ENCODE measurements at places on chromosomes 3 and 15. TPM values are rescaled to one million over a fixed set of nuclear protein-coding genes. Genes with fewer than 3 reads are reported as not detected.

PLXNA1 gene
- total RNA-seq: 102 TPM

CSK gene
- total RNA-seq: 61.6 TPM

MINAR1 gene
- total RNA-seq: 0.95 TPM

CELF6 gene
- total RNA-seq: 2.3 TPM

MYO9A gene
- total RNA-seq: 48.2 TPM

DNASE1L3 gene
- 3.8 TPM for total RNA-seq

CFAP20DC gene
- not detected for total RNA-seq

GCSAM gene
- total RNA-seq: 0.49 TPM

FAM3D gene
- not detected for total RNA-seq

GRCh38 chr3:25480811-25481210 lies 52.7 kb downstream of the RARB start:
- no peak for DNase-seq
- H3K27me3 ChIP-seq: no peaks in the 10 kb centered on the region
- H3K27ac ChIP-seq: no peak overlapping the region

- DNase-seq: no peak
- no peaks in the 10 kb centered on the region for H3K36me3 ChIP-seq
- no peak overlapping the region for H3K27ac ChIP-seq
- peak overlapping the region; percentile 72 for H3K4me3 ChIP-seq
- H3K4me1 ChIP-seq: peaks cover 2% of the 10 kb centered on the region
These were observed 1.5 kb downstream of the ARHGEF3 start for GRCh38 chr3:56800130-56800831.

- no peak for DNase-seq
- no peak overlapping the region for H3K27ac ChIP-seq
- H3K27me3 ChIP-seq: no peaks in the 10 kb centered on the region
These were observed 21.9 kb downstream of the IDH3A start for GRCh38 chr15:78170848-78171773.

GRCh38 chr15:52658955-52659354 lies 20.2 kb downstream of the ATOSA start:
- H3K27ac ChIP-seq: peak overlapping the region; percentile 27
- peaks cover 25% of the 10 kb centered on the region for H3K4me1 ChIP-seq
- no peaks in the 10 kb centered on the region for H3K27me3 ChIP-seq
- H3K36me3 ChIP-seq: peaks cover 7% of the 10 kb centered on the region
- no peak overlapping the region for H3K4me3 ChIP-seq

- no peaks in the 10 kb centered on the region for H3K36me3 ChIP-seq
- DNase-seq: no peak
- no peak overlapping the region for H3K4me3 ChIP-seq
- no peak overlapping the region for H3K27ac ChIP-seq
These were observed 49.4 kb downstream of the NFKBIZ start for GRCh38 chr3:101898752-101899169.

GRCh38 chr15:31605467-31605931 lies 278.9 kb downstream of the KLF13 start:
- H3K36me3 ChIP-seq: no peaks in the 10 kb centered on the region
- no peak overlapping the region for H3K4me3 ChIP-seq
- no peaks in the 10 kb centered on the region for H3K4me1 ChIP-seq
- H3K27me3 ChIP-seq: no peaks in the 10 kb centered on the region
- no peak overlapping the region for H3K27ac ChIP-seq

GRCh38 chr3:144394032-144394431 lies 422.4 kb downstream of the DIPK2A start:
- H3K36me3 ChIP-seq: no peaks in the 10 kb centered on the region
- H3K27me3 ChIP-seq: no peaks in the 10 kb centered on the region
- no peak overlapping the region for H3K27ac ChIP-seq
- no peak overlapping the region for H3K4me3 ChIP-seq
- no peak for DNase-seq

DNA sequence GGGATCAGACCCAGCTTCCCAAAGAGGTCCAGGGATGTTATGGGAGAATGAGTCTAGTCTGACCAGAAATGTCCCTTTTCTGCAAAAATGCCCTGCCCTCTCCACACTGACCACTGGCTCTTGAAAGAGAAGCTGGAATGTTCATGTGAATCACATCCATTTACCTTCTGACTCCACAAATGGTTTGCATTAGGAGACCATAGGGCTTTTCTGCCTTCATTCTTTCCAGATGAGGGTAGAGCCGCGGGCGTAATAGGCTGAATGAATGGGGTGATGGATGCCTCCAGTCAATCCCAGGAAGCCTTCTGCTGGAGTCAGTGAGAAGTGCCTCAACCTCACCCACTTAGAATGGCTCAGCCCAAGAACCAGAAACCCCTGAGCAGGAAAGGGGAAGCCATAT lies 47.2 kb upstream of the IREB2 start:
- H3K27me3 ChIP-seq: no peaks in the 10 kb centered on the region
- H3K4me1 ChIP-seq: no peaks in the 10 kb centered on the region
- no peak for DNase-seq
- H3K27ac ChIP-seq: no peak overlapping the region

GRCh38 chr3:5194801-5195509 lies 7.4 kb downstream of the EDEM1 start:
- no peak overlapping the region for H3K27ac ChIP-seq
- no peak overlapping the region for H3K4me3 ChIP-seq
- H3K27me3 ChIP-seq: no peaks in the 10 kb centered on the region
- H3K4me1 ChIP-seq: peaks cover 28% of the 10 kb centered on the region
- no peaks in the 10 kb centered on the region for H3K36me3 ChIP-seq

DNA sequence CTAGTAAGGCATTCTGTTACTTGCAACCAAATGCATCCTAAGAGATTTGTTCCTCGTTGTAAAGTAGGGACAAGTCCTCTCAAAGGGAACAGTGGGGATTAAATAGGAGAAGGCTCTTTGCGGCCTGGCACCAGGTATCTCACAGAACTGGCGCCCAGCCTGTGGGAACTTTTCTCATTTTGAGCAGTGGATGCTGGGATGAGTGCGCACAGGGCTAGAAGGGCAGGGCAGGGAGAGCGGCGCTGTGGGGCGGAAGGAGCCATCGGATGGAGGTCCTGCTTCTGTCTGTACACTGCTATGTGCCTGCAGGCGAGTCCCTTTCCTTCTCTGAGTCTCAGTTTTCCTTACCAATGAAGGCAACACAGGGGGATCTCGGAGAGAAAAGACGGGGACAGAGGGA lies 50.6 kb downstream of the WNT7A start:
- H3K4me1 ChIP-seq: no peaks in the 10 kb centered on the region
- no peak overlapping the region for H3K27ac ChIP-seq
- H3K36me3 ChIP-seq: no peaks in the 10 kb centered on the region
- H3K4me3 ChIP-seq: no peak overlapping the region
- no peak for DNase-seq

DNA sequence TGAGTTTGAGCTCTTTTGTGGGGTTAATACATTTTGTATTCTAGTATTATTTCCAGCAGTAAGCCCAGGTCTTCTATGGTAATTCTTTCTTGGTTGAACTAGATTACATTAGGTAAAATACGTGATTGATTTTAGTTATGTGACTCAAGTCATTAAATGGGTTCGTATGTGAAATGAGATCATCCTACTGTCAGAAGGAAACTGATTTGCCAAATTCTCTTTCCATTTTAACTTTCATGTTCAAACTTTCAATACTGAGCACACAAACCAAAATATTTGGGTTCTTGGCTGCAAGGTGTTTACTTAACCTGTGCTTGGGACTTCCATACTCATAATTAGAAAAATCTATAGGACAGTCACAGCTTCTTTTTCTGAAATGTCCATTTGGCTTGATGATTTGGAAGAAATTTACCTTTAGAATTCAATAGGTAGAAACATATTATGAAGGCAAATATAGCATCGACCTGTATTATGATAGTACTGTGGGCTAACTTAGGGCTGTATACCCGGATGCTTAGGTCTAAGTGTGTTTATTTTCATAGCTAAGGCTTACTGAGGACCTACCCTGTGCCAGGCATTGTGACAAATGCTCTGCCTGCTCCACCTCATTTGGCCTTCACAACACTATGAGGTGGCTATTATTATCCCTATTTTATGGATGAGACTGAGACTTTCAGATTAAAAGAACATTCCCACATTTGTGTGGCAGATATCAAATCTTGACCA lies 631.8 kb upstream of the GRM7 start:
- H3K27me3 ChIP-seq: no peaks in the 10 kb centered on the region
- DNase-seq: no peak
- H3K36me3 ChIP-seq: no peaks in the 10 kb centered on the region
- H3K4me1 ChIP-seq: no peaks in the 10 kb centered on the region

- H3K27me3 ChIP-seq: no peaks in the 10 kb centered on the region
- no peak for DNase-seq
- no peaks in the 10 kb centered on the region for H3K36me3 ChIP-seq
- H3K4me1 ChIP-seq: peaks cover 4% of the 10 kb centered on the region
These were observed 48.1 kb downstream of the ALCAM start for GRCh38 chr3:105414841-105415240.

DNA sequence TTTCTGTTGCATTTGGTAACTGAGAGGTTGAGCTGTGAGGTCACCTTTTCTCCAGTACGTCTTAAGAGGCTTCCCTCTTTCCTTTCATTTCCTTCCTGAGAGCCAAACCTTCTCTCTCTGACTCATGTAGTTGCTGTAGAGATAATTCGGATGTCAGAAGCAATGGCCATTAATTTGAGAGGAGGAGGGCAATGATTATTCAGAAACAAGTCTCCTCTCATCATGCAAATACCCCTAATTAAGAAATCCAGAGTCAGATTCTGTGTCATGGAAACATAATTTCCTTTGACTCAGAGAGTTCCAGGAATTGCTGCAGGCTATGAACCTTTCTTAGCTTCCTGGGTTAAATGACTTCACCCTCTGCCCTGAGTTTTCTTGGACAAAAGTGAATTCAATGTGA lies 59.0 kb upstream of the GSK3B start:
- no peaks in the 10 kb centered on the region for H3K4me1 ChIP-seq
- no peaks in the 10 kb centered on the region for H3K36me3 ChIP-seq
- H3K27ac ChIP-seq: no peak overlapping the region

GRCh38 chr15:57218826-57219576 lies 157.3 kb upstream of the CGNL1 start:
- no peaks in the 10 kb centered on the region for H3K36me3 ChIP-seq
- no peaks in the 10 kb centered on the region for H3K27me3 ChIP-seq
- H3K4me1 ChIP-seq: peaks cover 26% of the 10 kb centered on the region
- no peak for DNase-seq
- H3K27ac ChIP-seq: no peak overlapping the region

- H3K27me3 ChIP-seq: no peaks in the 10 kb centered on the region
- H3K36me3 ChIP-seq: no peaks in the 10 kb centered on the region
- H3K4me3 ChIP-seq: no peak overlapping the region
- no peaks in the 10 kb centered on the region for H3K4me1 ChIP-seq
These were observed 263.4 kb downstream of the MCTP2 start for GRCh38 chr15:94494732-94495131.

- no peaks in the 10 kb centered on the region for H3K27me3 ChIP-seq
- DNase-seq: no peak
- H3K4me1 ChIP-seq: peaks cover 23% of the 10 kb centered on the region
- H3K4me3 ChIP-seq: no peak overlapping the region
- no peaks in the 10 kb centered on the region for H3K36me3 ChIP-seq
These were observed 106.8 kb upstream of the SLC7A14 start for GRCh38 chr3:170692720-170693119.

- no peak for DNase-seq
- H3K27me3 ChIP-seq: no peaks in the 10 kb centered on the region
- no peak overlapping the region for H3K4me3 ChIP-seq
- H3K4me1 ChIP-seq: peaks cover 9% of the 10 kb centered on the region
- H3K36me3 ChIP-seq: no peaks in the 10 kb centered on the region
- H3K27ac ChIP-seq: no peak overlapping the region
These were observed 137.9 kb downstream of the UACA start for GRCh38 chr15:70625438-70625837.

- no peak overlapping the region for H3K4me3 ChIP-seq
- peak overlapping the region; percentile 56 for H3K27ac ChIP-seq
- DNase-seq: no peak
- peaks cover 24% of the 10 kb centered on the region for H3K4me1 ChIP-seq
These were observed 85.8 kb downstream of the HMG20A start for GRCh38 chr15:77506311-77507142.

GRCh38 chr15:29039466-29040369 lies 153.9 kb downstream of the APBA2 start:
- H3K27ac ChIP-seq: no peak overlapping the region
- no peak for DNase-seq
- H3K36me3 ChIP-seq: no peaks in the 10 kb centered on the region
- no peaks in the 10 kb centered on the region for H3K27me3 ChIP-seq
- no peaks in the 10 kb centered on the region for H3K4me1 ChIP-seq
- H3K4me3 ChIP-seq: no peak overlapping the region

- H3K27me3 ChIP-seq: no peaks in the 10 kb centered on the region
- H3K4me1 ChIP-seq: peaks cover 15% of the 10 kb centered on the region
- H3K36me3 ChIP-seq: no peaks in the 10 kb centered on the region
- no peak for DNase-seq
- H3K27ac ChIP-seq: no peak overlapping the region
- H3K4me3 ChIP-seq: no peak overlapping the region
These were observed 6.5 kb upstream of the USP3 start for GRCh38 chr15:63497642-63498467.

DNA sequence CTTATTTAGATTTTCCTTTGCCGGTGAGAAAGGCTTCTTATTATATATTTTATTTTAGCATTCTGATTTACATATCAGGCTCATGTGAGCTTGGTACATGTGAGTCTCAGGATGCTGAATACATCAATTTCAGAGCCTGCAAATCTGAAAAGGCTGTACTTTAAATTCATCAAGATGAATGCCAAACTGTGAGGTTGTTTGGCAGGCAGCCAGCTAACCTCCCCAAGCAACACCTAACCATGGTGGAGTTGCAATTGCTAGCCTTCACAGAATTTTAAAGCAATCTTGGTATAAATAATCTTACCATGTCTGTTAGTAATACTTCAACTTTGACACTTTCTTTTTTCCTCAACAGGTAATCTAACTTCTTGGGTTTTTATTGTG lies 252.5 kb downstream of the CDIN1 start:
- H3K4me1 ChIP-seq: no peaks in the 10 kb centered on the region
- DNase-seq: no peak
- H3K27ac ChIP-seq: no peak overlapping the region
- no peaks in the 10 kb centered on the region for H3K36me3 ChIP-seq
- no peak overlapping the region for H3K4me3 ChIP-seq

DNA sequence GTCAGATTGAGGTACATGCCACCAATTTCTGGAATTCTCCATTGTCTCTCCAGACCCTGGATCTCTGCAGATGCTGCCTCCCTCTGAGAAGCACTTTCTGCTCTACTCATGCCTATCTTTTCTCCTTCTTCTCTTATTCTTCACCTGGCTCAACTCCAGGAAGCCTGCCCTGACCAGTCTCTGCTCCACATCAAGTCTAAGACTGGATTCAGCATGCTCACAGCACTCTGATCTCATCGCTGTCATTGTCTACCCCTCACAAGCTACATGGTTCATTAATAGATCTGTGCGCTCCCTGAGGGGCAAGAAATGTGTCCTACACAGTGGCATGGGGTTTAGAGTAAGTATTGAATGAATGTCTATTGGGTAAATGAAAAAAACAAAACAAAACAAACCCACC lies 38.7 kb downstream of the CCR4 start:
- H3K36me3 ChIP-seq: no peaks in the 10 kb centered on the region
- H3K27me3 ChIP-seq: no peaks in the 10 kb centered on the region
- DNase-seq: no peak
- no peak overlapping the region for H3K27ac ChIP-seq
- no peak overlapping the region for H3K4me3 ChIP-seq
